GM18507 (cell line): ENCODE measurements at places on chromosomes 3 and 15.

DNA sequence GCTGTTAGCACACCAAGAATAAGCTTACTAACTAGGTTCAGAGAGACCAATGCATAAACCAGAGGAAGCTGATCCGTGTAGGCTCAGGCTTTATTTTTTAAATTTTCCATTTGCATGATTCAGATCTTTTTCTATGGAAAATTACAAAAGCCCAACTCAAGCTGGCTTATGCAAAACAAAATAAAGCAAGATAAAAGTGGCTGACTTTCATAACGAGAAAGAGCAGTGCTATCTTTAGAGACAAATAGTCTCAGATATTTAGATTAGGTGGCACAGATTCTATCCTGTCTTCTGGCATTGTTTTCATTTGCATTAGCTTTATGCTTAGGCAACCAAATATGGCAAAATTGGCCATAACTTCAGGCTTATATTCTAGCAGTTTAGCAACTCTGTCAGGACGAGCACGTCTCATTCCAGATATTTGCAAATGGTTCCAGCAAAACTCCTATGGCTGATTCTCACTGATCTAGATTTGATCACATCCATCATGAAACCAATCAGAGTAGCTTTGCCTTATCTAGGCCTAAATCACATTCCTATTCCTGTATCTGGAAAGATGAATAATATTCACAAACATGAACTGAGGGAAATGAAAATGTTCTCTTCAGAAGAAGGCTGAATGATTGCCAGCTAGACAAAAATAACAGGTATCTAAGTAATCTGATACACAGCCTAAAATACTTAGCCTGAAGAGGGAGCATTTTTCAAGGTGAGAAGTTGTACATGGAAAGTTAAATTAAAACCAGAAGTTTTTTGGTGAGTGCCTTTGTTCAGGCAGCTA, 216.4 kb upstream of the DPPA4 start:
- DNase-seq: no peak

GRCh38 chr15:22925875-22926274, 54.3 kb downstream of the CYFIP1 start:
- no peak for DNase-seq

DNA sequence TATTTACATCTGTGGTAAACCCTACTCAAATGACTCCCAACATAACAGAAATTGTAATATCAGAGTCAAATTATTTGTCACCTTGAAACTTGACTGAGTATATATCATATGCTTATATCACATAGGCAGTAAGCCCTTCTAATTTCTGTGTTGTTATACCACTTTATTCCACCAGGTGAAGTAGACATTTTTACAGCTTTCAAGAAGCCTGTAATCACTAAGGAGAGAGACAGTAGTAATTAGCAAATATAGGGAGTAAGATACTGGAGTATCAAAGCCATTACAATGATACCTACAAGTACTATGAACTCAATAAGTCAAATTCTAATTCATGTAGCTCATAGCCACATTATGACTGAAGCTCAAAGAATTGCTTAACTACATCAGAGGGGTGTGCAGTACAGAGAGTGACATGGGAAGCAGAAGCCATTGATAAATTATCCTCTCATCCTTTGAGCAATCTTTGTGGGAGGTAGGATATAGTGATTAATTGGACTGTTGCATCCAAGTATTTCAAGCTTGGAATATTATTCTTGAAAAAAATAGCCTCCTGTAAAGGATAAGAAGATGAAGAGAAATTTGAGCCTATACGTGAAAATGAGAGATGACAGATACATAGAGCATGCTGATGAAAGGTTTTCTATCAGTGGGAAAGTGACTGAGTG, 1005.9 kb downstream of the ZPLD1 start:
- DNase-seq: no peak

GRCh38 chr15:47577000-47577399, 140.3 kb upstream of the SEMA6D start:
- no peak for DNase-seq

DNA sequence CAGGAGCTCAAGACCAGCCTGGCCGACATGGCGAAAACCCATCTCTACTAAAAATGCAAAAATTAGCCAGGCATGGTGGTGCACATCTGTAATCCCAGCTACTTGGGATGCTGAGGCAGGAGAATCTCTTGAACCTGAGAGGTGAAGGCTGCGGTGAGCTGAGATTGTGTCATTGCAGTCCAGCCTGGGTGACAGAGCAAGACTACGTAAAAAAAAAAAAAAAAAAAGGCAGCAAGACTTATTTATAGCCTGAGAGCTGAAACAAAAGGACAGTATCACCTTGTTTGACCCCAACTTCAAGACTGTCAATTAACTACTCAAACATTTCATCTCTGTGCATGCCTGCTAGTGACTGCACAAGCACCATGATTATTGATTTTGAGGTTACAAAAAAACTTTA, 478.9 kb upstream of the GBE1 start:
- no peak for DNase-seq

GRCh38 chr15:37143351-37143750, 43.0 kb upstream of the MEIS2 start:
- no peak for DNase-seq

DNA sequence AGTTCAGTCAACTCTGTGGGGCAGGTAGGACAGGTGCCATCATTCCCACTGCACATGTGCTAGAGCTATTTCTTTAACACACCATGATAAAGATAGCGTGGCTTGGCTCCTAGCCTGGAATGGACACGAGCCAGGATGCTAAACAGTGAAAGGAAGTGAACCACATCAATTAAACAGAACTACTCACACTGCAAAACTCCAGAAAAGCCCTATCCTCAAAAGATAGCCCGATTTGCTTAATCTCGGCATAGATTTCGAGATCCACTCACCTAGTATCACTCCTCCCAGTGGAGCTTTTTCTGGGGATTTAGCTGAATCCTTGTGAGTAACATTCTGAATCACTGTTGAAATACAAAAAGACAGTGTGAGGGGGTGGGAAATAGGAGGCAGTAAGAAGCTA, 118.0 kb downstream of the ABI3BP start:
- DNase-seq: no peak
